ENCODE measurements at places on chromosomes 5 and 9.

GRCh38 chr5:55597014-55597981 is 62.5 kb upstream of the PLPP1 start:
- peak; percentile 59 for DNase-seq
- H3K36me3 ChIP-seq, result no peaks in the 10 kb centered on the region
- no peaks in the 10 kb centered on the region for H3K27me3 ChIP-seq
- peaks cover 33% of the 10 kb centered on the region for H3K4me1 ChIP-seq
- no peak overlapping the region for H3K4me3 ChIP-seq

DNA sequence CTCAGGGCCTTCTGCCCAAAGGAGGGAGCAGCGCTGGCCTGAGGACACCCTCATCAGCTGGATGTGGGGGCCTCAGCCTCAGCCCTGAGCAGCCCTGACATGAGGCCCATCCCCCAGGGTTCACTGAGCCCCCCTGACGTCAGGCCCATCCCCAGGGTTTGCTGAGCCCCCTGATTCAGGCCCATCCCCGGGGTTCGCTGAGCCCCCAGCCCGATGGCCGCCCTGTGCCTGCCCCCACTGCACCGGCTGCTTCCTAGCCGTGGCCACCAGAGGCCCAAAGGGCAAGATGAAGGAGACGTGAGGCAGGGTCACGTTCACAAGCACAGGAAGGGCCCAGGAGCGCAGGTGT is 19.5 kb upstream of the NSMF start:
- no peak overlapping the region for H3K27ac ChIP-seq
- H3K4me1 ChIP-seq, result peaks cover 8% of the 10 kb centered on the region
- H3K36me3 ChIP-seq, result no peaks in the 10 kb centered on the region

DNA sequence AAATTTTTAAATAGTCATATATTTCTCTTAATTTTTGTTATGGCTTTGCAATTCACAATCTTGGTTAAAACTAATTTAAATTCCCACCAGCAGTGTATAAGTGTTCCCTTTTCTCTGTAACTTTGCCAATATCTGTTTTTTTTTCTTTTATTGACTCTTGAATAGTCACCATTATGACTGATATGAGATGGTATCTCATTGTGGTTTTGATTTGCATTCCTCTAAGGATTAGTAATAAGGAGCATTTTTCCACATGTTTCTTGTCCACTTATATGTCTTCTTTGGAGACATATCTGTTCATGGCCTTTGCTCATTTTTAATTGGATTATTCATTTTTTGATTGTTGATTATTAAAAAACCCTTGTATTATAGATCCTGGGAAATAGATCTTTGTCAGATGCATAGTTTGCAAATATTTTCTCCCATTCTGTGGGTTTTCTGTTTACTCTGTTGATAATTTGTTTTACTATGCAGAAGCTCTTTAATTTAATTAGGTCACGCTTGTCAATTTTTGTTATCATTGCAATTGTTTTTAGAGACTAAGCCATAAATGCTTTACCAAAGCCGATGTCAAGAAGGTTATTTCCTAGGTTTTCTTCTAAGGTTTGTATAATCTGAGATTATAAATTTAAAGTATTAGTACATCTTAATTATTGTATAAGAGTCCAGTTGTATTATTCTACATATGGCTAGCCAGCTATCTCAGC is 610.9 kb downstream of the CHSY3 start:
- no peaks in the 10 kb centered on the region for H3K27me3 ChIP-seq
- no peak overlapping the region for H3K4me3 ChIP-seq
- H3K27ac ChIP-seq, result peak overlapping the region; percentile 62
- no peaks in the 10 kb centered on the region for H3K36me3 ChIP-seq
- peak; percentile 72 for DNase-seq

GRCh38 chr5:127013407-127013806 is 17.0 kb downstream of the MARCHF3 start:
- H3K4me1 ChIP-seq, result peaks cover 20% of the 10 kb centered on the region
- no peaks in the 10 kb centered on the region for H3K36me3 ChIP-seq
- no peak for DNase-seq
- no peaks in the 10 kb centered on the region for H3K27me3 ChIP-seq
- no peak overlapping the region for H3K4me3 ChIP-seq
- H3K27ac ChIP-seq, result peak overlapping the region; percentile 70

DNA sequence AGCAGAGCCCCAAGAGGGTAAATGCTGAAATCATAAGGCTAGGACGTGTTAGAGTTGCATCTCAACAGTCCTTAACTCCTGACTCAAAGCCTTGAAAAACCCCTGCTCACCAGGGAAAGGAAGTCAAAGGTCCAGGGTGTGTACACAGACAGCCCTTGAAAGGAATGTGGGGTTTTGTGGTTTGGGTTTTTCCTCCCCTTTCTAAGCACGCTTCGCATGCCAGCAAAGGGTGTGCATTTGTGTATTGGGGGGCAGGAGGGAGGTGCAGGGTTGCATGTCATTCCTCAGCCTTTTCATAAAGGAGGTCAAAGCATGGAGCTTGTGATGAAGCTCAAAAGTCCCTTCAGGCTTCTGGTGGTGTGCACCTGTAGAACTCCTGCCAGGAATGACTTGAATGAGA is 17.3 kb upstream of the XPA start:
- H3K27ac ChIP-seq, result peak overlapping the region; percentile 57
- H3K4me3 ChIP-seq, result no peak overlapping the region
- DNase-seq, result peak; percentile 60
- H3K27me3 ChIP-seq, result no peaks in the 10 kb centered on the region
- peaks cover 13% of the 10 kb centered on the region for H3K4me1 ChIP-seq

GRCh38 chr9:131119600-131119999 is 5.8 kb upstream of the NUP214 start:
- H3K27ac ChIP-seq, result no peak overlapping the region
- H3K4me1 ChIP-seq, result no peaks in the 10 kb centered on the region
- DNase-seq, result no peak
- H3K36me3 ChIP-seq, result peaks cover 6% of the 10 kb centered on the region
- no peaks in the 10 kb centered on the region for H3K27me3 ChIP-seq
- no peak overlapping the region for H3K4me3 ChIP-seq

DNA sequence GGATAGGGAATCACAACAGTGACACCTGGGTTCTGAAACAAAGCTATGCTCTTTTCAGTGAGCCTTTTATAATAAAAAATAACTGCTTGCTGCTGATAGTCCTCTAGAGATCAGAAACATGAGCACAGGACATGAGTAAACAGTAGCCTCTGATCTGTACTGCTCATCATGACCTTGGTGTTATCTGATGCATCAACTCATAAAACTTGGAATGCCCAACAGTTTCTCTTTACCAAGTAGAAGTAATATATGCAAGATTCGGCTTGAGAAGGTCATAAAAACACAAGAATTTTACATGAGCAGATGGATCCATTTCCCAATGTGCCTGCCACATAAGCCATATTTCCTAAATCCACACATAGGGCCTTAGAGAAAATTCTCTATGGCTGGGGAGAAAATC is 318.3 kb upstream of the GRAMD2B start:
- peaks cover 21% of the 10 kb centered on the region for H3K4me1 ChIP-seq
- no peaks in the 10 kb centered on the region for H3K27me3 ChIP-seq
- no peak overlapping the region for H3K27ac ChIP-seq
- DNase-seq, result no peak
- H3K4me3 ChIP-seq, result no peak overlapping the region

Measured in MCF 10A (cell line).